ENCODE measurements at places on chromosomes 1 and 21.

DNA sequence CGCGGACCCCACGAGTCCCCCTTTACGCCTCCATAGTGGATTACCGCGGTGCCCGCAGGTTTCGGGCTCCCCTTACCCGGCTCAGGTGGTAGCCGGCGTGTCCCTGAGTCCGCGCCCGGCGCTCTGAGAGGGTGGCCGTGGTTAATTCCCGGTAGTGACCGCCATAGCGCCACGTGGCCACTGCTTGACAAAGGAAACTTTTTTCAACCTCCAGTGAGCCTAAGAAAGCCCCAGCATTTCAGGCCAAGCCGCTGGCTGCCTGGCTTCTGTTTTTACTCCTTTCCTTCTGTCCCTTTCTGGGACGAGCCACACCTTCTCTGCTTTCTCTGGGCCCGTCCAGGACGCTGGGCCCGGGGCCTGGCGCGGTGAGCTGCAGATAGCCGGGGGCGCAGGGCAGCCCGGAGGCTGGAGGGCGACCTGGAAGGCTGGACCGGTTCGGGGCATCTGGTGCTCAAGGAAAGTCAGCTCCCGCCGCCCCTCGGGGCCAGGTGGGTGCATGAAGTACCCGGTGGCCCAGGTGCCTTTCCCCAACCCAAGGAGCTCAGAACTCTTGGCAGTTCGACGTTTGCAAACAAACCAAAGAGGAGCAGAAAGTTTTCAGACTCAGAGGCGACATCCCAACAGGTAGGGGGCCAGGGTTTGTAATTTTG, 540 bp upstream of the C1orf198 start:
- no peak for DNase-seq

DNA sequence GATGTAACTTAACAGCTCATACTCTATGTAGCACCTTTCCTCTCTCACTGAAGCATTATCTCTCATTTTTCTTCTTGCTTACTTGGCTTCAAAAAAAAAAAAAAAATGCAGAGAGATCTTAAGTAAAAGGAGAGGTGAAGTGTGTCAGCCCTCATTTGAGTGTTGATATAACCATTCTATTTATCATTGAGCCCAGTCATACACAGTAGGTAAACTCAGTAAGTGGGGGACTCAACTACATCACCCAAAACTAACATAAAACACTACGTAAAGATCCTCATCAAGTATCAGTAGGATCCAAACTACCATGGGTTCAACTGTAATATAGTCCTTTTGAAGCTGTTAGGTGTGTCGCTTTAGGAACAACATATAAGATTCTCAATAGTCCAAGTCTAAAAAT, 8.2 kb downstream of the PNRC2 start:
- no peak for DNase-seq

GRCh38 chr1:8077120-8077573, 51.0 kb upstream of the ERRFI1 start:
- DNase-seq, result no peak

DNA sequence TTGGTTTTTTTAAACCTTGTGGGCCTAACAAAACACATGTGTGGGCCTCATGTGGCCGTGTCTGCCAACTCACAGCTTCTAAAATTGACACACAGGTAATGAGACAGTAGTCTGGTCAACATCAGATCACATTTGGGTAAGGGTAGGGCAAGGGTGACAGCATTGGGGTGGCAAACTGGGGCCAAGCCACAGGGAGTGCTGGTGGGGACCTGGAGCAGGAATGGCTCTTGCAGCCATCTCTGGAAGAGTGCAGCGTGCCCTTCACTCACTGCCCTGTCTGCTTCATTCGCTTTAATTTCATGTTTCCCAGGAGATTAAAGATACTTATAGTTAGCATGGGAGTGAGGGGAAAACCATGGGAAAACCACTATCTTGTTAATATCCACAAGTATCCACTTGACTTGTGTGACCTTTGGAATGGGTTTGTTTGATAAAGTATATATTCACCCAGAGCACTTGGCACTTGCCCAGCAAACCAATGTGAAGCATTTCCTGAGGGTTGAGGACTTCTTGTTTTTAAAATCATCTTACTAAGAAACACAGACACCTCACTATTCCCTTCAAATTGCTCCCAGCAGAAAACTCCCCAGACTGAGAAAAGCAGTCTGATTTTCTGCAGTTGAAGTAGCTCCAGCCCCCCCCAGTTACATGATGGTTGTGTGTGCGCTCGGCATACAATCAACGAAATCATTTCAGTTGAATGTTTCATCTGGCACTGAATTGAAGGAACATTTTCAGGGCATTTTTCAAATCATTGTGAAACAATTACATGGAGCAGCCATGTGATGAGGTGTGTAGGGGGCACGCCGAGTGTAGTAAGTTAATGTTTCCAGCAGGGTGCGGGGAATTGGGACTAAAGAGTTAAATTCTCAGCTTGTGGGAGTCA, 175.7 kb downstream of the VPS13D start:
- DNase-seq, result no peak

- DNase-seq, result no peak
Observed at GRCh38 chr1:89670163-89670562, 37.2 kb downstream of the LRRC8C start.

- DNase-seq, result no peak
Observed at GRCh38 chr21:29376556-29376955, 77.8 kb downstream of the BACH1 start.

DNA sequence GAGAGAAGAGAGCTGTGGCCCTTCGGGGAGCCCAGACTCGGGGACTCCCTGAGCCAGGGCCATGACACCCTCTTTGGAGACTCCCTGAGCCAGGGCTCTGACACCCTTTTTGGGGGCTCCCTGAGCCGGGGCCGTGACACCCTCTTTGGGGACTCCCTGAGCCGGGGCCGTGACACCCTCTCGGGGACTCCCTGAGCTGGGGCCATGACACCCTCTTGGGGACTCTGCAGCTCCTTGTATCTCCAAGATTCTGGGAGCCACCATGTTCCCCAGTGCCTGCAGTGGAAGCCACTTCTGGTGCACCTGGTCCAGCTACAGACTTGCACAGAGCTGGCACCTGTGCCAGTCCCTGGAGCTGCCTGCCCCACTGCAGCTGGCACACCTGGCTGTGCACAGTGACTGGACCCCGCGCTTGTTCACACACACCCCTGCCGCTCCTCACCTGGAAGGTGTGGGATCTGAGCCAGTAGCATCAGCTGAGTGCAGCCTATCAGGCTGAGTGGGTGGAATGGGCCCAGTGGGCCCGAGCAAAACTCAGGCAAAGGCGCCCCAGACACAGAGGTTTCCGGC, 3.8 kb upstream of the SSU72 start:
- no peak for DNase-seq

- no peak for DNase-seq
Observed at GRCh38 chr1:107871687-107872395, 93.1 kb downstream of the VAV3 start.

DNA sequence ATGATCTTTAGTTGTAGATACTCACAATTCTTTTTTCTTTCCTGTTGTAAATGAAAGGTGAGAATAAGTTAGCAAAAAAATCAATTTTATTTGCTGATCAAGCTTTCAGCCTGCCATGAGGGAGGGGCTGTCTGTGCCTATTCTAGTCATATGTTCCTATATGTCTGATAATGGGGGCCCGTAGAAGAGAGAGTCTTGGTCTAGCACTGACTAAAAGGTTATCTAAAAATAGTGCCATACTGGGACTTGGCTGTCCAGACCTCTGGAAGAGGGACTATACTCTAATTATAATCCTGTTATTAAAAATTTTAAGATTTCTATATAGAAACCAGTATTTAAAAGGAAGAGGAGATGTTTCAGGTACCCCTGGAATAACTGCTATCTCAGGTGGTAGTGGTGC, 18.6 kb downstream of the GNAI3 start:
- DNase-seq, result no peak
